ENCODE measurements at places on chromosomes 3 and 15.

GRCh38 chr3:142850395-142851023 is 38.4 kb downstream of the PCOLCE2 start:
- no peak for DNase-seq

- DNase-seq = no peak
Observed at GRCh38 chr3:141266797-141267555, 35.4 kb downstream of the PXYLP1 start.

DNA sequence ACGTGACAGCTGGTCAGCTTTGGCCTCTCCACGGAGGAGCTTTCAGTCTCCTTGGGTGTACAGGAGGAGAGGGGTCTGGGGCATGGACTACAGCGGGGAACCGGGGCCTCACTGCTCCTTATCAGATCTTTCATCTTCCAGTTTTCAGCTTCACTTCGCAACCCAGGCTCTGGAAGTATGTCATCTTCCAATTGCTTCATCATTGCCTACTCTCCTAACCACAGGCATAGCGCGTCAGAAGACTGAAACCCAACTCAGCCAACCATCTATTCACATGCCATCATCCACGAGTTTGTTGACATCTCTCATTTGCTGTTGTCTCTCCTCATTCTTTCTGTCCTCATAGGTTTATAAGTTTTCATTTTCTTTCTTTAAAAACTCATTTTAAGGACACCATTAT is 119.5 kb downstream of the MYLK start:
- DNase-seq = no peak

GRCh38 chr3:122587572-122587971 is 10.1 kb downstream of the PARP15 start:
- no peak for DNase-seq

- no peak for DNase-seq
Observed at GRCh38 chr3:156120528-156121251, at the start of gene KCNAB1. TSS of gene KCNAB1 (plus strand) at chr3:156120578.

GRCh38 chr15:95429345-95429744 is 901.2 kb upstream of the NR2F2 start:
- DNase-seq = no peak
